ENCODE measurements at places on chromosomes 7 and 10. TPM values are rescaled to one million over a fixed set of nuclear protein-coding genes. Genes with fewer than 3 reads are reported as not detected.

The CDK6 gene
- total RNA-seq = 23.6 TPM

The GPR15LG gene
- 0.32 TPM for total RNA-seq

The FAM25C gene
- not detected for total RNA-seq

The IRF5 gene
- total RNA-seq = 18.8 TPM

The NACAD gene
- 4.9 TPM for total RNA-seq

The ITPRIP gene
- 14.8 TPM for total RNA-seq

The LRIT1 gene
- total RNA-seq = not detected

The SEMA4G gene
- 55.1 TPM for total RNA-seq

DNA sequence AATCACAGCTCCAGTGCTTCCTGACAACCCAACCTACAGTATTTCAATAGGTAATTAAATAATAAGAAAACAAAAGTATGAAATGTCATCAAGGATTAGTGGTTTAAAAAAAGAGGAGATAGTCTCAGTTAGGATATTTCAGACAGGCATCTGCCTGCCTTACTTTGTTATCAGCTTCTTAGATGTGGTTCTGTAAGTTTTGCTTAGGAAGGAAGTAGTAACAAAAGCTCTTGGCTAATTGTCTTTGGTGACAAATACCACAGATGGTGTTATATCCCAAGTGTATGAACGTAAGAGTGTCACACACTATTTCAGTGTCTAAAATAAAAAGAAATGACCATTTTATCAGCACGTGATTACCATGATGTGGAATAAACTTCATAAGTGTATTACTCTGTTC, 9.8 kb upstream of the ACTA2 start:
- DNase-seq = no peak

GRCh38 chr7:133696056-133696455, 431.1 kb upstream of the LRGUK start:
- no peak for DNase-seq

DNA sequence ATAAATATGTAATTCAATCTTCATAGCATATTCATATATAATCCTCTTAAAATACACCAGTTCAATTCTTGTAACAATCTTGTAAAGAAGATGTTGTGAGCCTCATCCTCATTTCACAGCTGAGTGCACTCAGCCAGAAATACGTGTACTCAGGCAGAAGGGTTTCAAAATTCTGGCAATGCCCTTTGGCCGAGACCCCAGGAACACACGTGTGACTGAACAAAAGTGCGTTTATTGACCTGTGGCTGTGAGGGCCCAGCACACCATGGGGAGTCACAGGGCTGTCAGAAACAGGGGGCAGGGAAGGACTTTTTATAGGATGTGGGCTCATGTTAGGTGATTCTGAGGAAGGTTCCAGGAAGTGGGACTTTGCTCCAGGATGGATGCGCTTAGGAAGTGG, 21.5 kb downstream of the GIMAP8 start:
- DNase-seq = no peak

- no peak for DNase-seq
These were observed 51.1 kb downstream of the ADCYAP1R1 start for GRCh38 chr7:31102973-31103850.

- DNase-seq = no peak
These were observed 27.2 kb upstream of the AP5Z1 start for GRCh38 chr7:4748231-4748681.

DNA sequence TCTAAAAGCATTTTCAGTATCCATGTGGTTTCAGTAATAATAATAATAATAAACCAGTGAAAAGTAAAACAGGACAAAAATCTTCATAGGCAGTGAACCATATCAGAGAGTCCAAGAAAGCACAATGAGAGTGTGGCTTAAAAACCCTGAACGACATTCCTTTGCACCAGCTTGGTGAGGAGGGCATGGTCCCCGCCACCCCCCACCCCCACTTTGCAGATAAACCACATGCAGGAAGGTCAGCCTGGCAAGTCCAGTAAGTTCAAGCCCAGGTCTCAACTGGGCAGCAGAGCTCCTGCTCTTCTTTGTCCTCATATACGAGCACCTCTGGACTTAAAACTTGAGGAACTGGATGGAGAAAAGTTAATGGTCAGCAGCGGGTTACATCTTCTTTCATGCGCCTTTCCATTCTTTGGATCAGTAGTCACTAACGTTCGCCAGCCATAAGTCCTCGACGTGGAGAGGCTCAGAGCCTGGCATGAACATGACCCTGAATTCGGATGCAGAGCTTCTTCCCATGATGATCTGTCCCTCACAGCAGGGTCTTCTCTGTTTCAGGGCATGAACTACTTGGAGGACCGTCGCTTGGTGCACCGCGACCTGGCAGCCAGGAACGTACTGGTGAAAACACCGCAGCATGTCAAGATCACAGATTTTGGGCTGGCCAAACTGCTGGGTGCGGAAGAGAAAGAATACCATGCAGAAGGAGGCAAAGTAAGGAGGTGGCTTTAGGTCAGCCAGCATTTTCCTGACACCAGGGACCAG, 172.5 kb downstream of the EGFR start:
- DNase-seq = no peak

GRCh38 chr10:69624245-69624786, 5.7 kb upstream of the FAM241B start:
- no peak for DNase-seq

GRCh38 chr7:67821116-67821515, 824.5 kb downstream of the TYW1 start:
- DNase-seq = no peak

DNA sequence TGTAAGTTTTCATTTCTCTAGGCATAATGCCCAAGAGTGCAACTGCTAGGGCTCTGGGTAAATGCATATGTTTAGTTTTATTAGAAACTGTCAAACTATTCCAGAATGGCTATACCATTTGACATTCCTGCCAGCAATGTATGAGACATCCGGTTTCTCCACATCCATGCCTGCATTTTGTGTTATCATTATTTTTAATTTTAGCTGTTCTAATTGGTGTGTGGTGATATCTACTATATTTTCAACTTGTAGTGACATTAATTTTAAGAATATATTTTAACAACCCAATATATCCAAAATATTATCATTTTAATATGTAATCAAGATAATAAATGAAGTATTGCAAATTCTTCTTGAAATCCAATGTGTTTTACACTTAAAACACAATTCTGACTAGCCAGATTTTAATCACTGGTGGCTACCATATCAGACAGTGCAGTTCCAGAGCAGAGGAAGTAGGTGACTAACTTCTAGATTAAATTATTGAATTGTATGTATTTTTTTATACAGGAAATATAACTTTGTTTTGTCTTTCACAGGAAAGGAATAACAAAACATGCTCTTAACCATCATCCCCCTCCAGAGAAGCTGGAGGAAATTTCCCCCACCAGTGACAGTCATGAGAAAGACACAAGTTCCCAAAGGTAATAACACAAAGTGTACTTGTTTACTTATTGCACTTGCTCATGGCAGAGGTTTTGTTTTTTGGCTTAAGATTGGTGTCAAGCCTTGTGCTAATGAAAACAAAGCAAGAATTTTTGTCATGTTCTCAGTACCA, 6.4 kb downstream of the FAM149B1 start:
- no peak for DNase-seq

DNA sequence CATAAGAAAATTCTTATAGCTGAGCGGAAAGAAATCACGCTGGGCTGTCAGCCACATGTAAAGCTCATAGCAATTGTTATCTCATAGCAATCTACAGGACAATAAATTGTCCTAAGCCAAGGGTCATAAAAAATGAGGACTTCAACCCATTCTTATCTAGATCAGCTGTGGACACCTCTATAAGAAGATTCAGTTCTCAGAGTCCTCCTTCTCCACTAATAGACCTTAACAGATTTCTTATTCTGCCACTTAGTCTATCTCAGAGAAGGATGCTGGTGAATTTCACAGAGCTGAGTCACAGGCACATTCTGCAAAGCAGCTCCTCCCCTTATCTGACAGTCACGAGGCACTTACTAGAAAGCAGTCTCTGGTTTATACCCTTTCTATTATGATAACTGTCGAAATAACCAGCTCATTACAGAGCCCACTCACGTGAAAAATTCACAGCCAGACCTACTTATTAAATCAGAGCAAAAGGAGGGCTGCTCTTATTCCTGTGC, 185.3 kb upstream of the PCLO start:
- DNase-seq = peak; percentile 10

DNA sequence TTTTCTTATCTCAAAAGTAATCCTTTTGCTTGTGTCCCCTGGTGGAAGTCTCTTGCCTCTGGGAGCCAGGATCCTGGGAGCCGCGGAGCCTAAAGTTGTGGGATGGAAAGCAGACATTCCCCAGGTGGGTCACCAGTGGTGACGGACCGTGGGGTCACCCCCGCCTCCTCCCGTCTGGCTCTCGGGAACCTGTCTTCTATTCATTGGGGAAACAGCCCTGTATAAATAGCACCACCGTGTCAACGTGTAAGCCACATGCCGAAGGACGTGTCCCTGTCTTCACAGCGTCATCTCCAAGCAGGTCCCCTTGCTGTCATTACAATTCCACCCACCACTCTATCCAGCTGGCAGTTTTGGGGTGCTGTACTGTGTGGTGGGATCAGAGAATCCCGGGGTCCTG, 87.5 kb downstream of the ELFN1 start:
- no peak for DNase-seq

GRCh38 chr10:11789956-11790355, 33.2 kb upstream of the PROSER2 start:
- DNase-seq = no peak
